ENCODE measurements at places on chromosomes 2 and 18. TPM values are rescaled to one million over a fixed set of nuclear protein-coding genes. Genes with fewer than 3 reads are reported as not detected.

- H3K4me1 ChIP-seq: peaks cover 15% of the 10 kb centered on the region
- no peak for DNase-seq
- H3K36me3 ChIP-seq: peaks cover 8% of the 10 kb centered on the region
- H3K27me3 ChIP-seq: peaks cover 3% of the 10 kb centered on the region
These were observed 22.5 kb downstream of the MAP3K2 start for GRCh38 chr2:127365211-127365643.

- no peak for DNase-seq
- no peaks in the 10 kb centered on the region for H3K4me1 ChIP-seq
- no peaks in the 10 kb centered on the region for H3K27me3 ChIP-seq
- no peak overlapping the region for H3K4me3 ChIP-seq
These were observed 40.5 kb upstream of the NABP1 start for GRCh38 chr2:191637182-191638078.

DNA sequence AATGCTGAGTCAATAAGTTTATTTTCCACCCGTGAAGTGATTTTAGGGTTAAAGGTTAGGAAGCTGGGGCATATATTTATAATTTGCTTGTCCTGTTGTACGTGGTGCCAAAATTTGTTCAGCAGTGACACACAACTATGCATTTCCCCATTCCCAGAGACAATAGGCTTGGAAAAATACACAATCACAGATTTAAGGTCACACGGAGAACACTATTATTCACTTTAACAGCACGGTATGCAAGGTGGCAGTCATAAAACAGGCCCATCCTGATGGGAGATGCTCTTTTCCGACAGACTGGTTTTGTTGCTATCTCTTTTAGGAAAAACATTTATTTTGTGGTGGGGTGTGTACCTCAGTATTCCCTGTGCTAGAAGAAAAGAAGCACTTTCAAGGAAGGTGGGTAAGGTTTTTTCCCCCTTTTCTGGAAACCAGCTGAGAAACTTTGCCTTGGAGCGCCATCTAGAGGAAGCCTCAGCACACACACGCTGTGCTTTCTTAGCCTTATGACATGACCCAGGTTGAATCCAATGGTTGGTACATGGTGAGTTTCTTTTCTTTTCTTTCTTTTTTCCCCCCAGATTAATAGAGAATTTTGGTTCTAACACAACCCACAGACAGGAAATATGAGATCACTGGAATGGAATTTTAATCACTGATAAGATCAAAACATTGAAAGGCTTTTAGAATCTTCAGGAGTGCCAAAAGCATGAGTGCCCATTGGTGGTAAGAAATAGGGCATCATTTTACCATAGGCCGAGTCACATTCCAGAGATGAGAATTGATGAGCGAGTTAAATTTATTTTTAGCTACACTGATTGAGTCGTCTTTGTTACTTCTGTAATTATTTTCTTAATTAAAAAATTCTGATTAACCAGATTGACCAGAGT lies 332.1 kb downstream of the AGPS start:
- H3K36me3 ChIP-seq: no peaks in the 10 kb centered on the region
- no peak overlapping the region for H3K4me3 ChIP-seq
- DNase-seq: peak; percentile 76
- no peaks in the 10 kb centered on the region for H3K4me1 ChIP-seq
- no peak overlapping the region for H3K27ac ChIP-seq

- peaks cover 3% of the 10 kb centered on the region for H3K36me3 ChIP-seq
- H3K4me3 ChIP-seq: no peak overlapping the region
- no peak overlapping the region for H3K27ac ChIP-seq
- H3K4me1 ChIP-seq: no peaks in the 10 kb centered on the region
- DNase-seq: peak; percentile 86
- no peaks in the 10 kb centered on the region for H3K27me3 ChIP-seq
These were observed 43.5 kb upstream of the LMAN1 start for GRCh38 chr18:59402432-59403090.

DNA sequence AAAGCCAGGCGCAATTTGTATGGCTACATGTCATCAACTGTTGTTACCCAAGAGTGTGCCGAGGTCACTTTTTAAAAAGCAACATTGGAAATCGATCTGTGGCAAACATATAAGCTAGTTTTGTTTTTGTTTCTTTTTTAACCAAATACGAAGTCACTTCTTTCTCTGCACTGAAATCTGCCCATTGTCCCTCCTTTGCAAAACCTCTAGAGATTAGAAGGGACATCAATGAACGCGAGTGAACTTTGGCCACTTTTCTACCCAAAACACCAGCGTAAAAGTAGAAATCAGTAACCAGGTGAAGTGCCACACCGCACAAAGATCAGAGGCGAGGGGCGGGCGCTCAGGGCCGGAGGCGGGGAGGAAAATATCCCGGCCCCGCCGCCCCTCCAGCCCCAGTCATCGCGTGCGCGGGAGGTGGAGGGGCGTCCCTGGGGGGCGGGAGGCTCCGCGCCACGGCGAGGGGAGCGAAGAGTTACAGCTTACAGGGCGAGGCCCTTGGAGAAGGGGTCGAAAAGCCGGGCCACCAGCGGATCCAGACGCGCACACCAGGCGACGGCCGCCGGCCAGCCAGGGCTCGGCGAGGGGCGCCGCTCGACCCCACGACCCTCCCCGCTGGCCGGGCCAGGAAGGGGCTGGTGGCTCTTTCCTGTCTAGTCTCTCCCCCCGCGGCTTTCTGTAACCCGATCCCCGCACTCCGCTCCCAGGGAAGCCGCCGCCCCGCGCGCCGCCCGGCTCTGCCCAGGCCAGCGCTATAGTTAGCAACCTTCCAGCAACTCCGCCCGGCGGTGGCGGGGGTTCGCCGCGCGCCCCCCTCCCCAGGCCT lies 993 bp downstream of the RBMS1 start:
- DNase-seq: peak; percentile 85
- H3K4me1 ChIP-seq: peaks cover 22% of the 10 kb centered on the region
- H3K27ac ChIP-seq: peak overlapping the region; percentile 92
- H3K4me3 ChIP-seq: peak overlapping the region; percentile 88

GRCh38 chr2:8303322-8303832 lies 378.5 kb upstream of the ID2 start:
- no peak for DNase-seq
- H3K4me3 ChIP-seq: no peak overlapping the region
- H3K27me3 ChIP-seq: peaks cover 3% of the 10 kb centered on the region
- H3K4me1 ChIP-seq: no peaks in the 10 kb centered on the region
- H3K36me3 ChIP-seq: peaks cover 9% of the 10 kb centered on the region
- H3K27ac ChIP-seq: no peak overlapping the region

The IL36G gene
- total RNA-seq: not detected

The ZNF2 gene
- 3.3 TPM for total RNA-seq

The KHK gene
- total RNA-seq: 5.3 TPM

The DYNAP gene
- not detected for total RNA-seq

Measured in glutamatergic neuron (in vitro differentiated cells).